ENCODE measurements at places on chromosomes 16 and 17. TPM values are rescaled to one million over a fixed set of nuclear protein-coding genes. Genes with fewer than 3 reads are reported as not detected.

The LRRC36 gene
- total RNA-seq: 0.55 TPM

The TBX21 gene
- 53.7 TPM for total RNA-seq

The CFAP52 gene
- total RNA-seq: not detected

The CDC6 gene
- total RNA-seq: 127 TPM

The HAP1 gene
- total RNA-seq: 0.25 TPM

The TP53TG3C gene
- not detected for total RNA-seq

The PLD6 gene
- 22.2 TPM for total RNA-seq

The LRRC75A gene
- total RNA-seq: 1.6 TPM

The ZG16 gene
- not detected for total RNA-seq

The TAC4 gene
- not detected for total RNA-seq

The HNF1B gene
- total RNA-seq: 1.1 TPM

The CHST5 gene
- total RNA-seq: 0.27 TPM

The TMEM235 gene
- not detected for total RNA-seq

The CCL7 gene
- total RNA-seq: not detected

The HOXB9 gene
- 5.1 TPM for total RNA-seq

The PRAC2 gene
- total RNA-seq: not detected

The SBK1 gene
- 2.6 TPM for total RNA-seq

The OXLD1 gene
- 55.7 TPM for total RNA-seq

The GP1BA gene
- not detected for total RNA-seq

The SLFN11 gene
- 45.4 TPM for total RNA-seq

The ATP2C2 gene
- total RNA-seq: not detected

The PLCG2 gene
- 18.2 TPM for total RNA-seq

The KRT34 gene
- not detected for total RNA-seq

The KRT17 gene
- total RNA-seq: 0.27 TPM
